GM04504 (cell line): ENCODE measurements at places on chromosomes 5 and 9.

GRCh38 chr9:81072758-81073157 is 616.6 kb downstream of the TLE1 start:
- DNase-seq: no peak

GRCh38 chr5:90221951-90222350 is 187.6 kb downstream of the CETN3 start:
- no peak for DNase-seq

- no peak for DNase-seq
These were observed 24.6 kb upstream of the PSAT1 start for GRCh38 chr9:78272307-78272706.

GRCh38 chr5:1058083-1058945 is 49.7 kb downstream of the NKD2 start:
- no peak for DNase-seq

- no peak for DNase-seq
These were observed 228.9 kb downstream of the CDK5RAP2 start for GRCh38 chr9:120351106-120351505.

GRCh38 chr5:158837908-158838307 is 261.8 kb downstream of the EBF1 start:
- no peak for DNase-seq

DNA sequence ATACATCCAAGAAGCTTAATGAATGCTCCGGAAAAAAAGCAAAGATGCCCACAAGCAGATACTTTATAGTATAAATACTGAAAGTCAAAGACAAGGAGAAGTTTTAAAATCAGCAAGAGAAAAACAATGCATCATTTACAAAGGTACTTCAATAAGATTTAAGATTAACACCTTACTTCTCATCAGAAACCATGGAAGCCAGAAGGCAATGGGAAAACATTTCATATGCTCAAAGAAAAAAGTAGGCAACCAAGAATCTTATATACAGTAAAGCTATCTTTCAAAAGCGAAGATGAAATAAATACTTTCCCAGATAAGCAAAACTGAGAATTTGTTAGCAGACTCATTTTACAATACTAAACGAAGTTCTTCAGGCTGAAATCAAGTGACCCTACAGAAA is 51.1 kb downstream of the ABHD17B start:
- no peak for DNase-seq

DNA sequence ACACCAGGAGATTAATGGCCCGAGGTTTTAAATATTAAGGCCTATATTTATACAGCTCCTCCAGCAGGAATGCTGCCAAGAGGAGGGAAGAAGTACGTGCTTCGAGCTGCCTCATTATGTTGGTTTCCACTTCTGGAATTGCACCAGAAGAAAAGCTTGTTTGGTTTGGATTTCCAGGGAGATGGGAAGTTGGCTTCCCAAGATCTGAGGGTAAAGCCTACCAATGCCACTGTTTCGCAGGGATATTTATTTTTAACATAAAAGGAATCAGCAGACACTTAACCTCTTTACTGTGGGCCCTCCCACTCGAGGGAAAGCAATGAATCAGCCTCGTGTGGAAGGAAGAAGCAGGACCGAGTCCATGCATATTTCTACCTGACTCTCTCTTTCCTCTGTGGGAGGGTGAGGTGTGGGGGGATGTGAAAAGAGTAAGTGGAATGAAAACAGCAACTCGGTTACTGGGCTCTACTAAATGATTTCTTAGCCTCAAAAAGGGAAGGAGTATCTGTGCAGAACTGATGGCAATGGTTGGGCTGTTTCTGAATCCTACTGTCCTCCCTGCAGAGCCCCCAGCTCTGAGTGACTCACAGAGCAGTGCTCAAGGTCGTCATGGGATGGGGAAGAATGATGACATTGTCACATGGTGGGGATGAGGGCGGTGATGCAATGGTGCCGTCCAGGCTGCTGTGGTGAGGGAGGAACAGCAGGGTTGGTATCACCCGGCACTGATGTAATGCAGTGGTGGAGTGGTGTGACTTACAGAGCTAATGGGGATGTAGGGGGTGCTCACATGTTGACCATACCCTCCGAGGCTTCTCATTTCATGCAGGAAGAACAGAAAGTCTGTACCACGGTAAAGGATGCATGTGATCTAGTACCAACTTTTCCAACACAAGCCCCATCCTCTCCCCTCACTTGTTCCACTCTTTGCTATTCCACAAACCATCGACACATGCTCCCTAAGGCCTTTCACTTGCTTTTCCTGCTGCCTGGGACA is 215.0 kb upstream of the PANK3 start:
- DNase-seq: peak; percentile 60

- DNase-seq: peak; percentile 25
These were observed 56.2 kb upstream of the TRAF1 start for GRCh38 chr9:120982836-120983235.

GRCh38 chr9:112378328-112379176 is 1.4 kb upstream of the HSDL2 start:
- no peak for DNase-seq
